ENCODE measurements at places on chromosomes 5 and 9. TPM values are rescaled to one million over a fixed set of nuclear protein-coding genes. Genes with fewer than 3 reads are reported as not detected.

Gene TIMD4
- not detected for polyA plus RNA-seq

Gene PCDHB7
- 0.28 TPM for polyA plus RNA-seq

Gene SLC34A3
- not detected for polyA plus RNA-seq

Gene ZBED3
- 3.0 TPM for polyA plus RNA-seq

Gene DTWD2
- 2.8 TPM for polyA plus RNA-seq

Gene RETREG1
- polyA plus RNA-seq: 0.19 TPM

Gene LURAP1L
- polyA plus RNA-seq: 39.9 TPM

Gene FAXDC2
- polyA plus RNA-seq: 5.9 TPM

Gene CTNND2
- polyA plus RNA-seq: not detected

Gene NR4A3
- polyA plus RNA-seq: 8.2 TPM

Gene DIAPH1
- 30.9 TPM for polyA plus RNA-seq

Gene TAF11L10
- not detected for polyA plus RNA-seq

Gene MRPS30
- polyA plus RNA-seq: 28.2 TPM

Gene DMRT3
- not detected for polyA plus RNA-seq

Gene PAEP
- polyA plus RNA-seq: not detected

Gene COL23A1
- polyA plus RNA-seq: not detected

Gene CCNH
- 98.7 TPM for polyA plus RNA-seq

Gene SERF1A
- 4.9 TPM for polyA plus RNA-seq

Gene CCNI2
- not detected for polyA plus RNA-seq

Gene ARSI
- 3.3 TPM for polyA plus RNA-seq

Gene PDE8B
- 0.18 TPM for polyA plus RNA-seq

Gene F2RL1
- 12.4 TPM for polyA plus RNA-seq

Gene CTXN3
- polyA plus RNA-seq: not detected

Gene ARAP3
- polyA plus RNA-seq: 2.5 TPM

Gene PKD2L2
- not detected for polyA plus RNA-seq

Gene IL5
- polyA plus RNA-seq: not detected

Gene SLC34A1
- not detected for polyA plus RNA-seq

Gene HTR1A
- not detected for polyA plus RNA-seq

Gene SPATA6L
- 0.45 TPM for polyA plus RNA-seq

Measured in fibroblast of lung (primary cell).